RKO (cell line): ENCODE measurements at places on chromosomes 3 and 15.

DNA sequence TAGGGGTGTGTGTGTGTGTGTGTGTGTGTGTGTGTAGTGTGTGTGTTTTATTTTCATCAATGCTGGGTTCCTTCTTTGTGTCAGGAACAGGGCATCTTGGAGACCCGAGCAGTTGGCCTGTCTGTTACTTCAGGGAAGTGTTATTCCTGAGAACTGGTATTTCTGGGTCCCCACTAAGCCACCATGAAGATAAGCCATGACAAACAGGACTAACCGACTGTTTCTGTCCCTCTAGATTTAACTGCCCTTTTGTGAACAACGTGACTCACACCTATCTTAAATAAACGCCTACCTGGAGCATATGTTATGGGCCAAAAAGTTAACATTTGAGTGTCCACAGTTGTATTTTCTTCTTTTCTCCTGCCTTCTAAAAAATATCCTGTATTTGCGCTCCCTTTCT is 19.5 kb downstream of the SIDT1 start:
- no peak for DNase-seq

DNA sequence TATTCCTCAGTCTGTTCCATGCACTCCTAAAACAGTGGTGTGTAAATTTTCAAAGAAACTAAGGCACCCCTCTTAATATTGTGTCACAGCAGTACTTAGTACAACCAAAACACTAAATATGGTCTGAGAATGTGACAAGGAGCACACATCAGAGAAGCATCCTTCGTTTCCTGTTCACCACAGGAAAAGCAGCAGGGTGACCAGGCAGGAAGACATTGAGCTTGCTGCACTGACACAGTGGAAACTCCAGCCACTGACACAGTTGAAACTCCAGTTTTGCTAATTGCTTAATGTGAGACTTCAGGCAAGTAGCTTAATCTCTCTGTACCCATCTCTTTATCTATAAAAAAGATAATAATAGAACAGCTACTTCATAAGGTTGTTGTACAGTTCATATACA is 353.0 kb upstream of the RORA start:
- no peak for DNase-seq

DNA sequence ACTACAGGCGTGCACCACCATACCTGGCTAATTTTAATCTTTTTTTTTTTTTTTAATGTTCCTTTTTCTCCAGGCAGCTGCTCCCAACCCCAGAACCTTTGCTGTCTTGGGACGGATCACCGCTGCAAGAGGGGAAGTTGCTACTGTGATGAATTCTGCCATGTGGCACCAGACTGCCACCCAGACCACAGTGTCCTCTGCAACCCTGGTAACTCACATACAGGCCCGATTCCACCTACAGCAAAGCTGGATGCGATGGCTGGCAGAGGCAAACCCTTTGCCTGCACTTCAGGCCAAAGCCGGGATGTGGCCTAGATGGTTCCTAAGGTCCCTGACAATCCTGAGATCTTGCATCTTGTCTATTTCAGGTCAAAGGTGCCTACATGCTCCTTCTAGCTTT is 12.7 kb upstream of the MUC20 start:
- DNase-seq, result no peak

- no peak for DNase-seq
Measured at GRCh38 chr15:92677999-92678398, 22.4 kb upstream of the FAM174B start.

DNA sequence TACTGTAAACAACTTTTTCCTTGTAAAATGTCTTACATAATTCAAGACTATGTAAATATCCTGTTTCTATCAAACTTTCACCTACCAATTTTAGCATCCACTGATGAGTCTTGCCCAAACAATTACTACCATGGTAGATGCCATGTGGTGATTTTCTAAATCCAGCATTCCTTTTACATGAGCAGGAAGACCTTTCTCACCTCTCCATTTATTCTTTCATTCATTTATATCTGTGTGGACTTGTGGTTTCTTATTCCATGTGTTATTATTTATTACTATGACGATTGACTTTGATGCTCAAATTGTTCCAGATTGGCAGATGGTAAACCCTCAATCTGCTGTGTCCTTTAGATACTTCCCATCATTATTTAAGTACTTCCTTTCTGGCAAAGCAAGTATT is 62.4 kb downstream of the IFT57 start:
- no peak for DNase-seq

DNA sequence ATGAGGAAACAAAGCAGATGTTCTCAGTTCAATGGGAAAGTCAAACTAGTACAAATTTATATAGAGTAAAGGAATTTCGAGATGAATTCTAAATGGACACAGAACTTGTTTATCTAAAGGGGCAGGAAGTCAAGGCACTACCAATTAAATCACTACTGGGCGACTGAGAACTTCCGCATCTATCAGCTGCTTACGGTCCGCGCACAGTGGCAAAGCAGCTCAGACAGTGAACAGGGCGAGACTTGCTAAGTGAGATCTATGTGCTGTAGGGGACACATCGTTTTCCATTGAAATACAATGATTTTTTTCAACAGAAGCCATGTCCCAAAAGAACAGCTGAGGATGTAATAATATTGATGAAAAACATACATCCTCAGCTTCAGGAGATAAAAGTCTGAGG is 105.0 kb downstream of the CHRNA7 start:
- DNase-seq, result no peak

DNA sequence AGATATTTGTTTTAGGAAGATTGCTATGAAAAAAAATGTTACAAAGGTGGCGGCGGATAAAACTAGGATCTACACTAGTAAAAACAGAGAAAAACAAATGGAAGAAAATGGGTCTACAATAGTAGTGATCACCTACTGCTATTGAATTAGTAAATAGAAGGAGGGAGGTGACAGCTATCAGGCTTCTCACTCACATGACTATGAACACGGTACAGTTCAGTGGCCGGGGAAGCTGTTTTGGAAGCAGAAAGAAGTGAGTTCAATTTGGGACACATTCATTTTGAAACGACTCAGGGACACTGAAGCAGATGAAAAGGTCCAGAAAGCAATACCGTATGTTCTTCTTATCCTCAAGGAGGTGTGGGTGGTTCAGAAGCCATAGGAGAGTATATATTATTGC is 138.3 kb downstream of the GSK3B start:
- no peak for DNase-seq

DNA sequence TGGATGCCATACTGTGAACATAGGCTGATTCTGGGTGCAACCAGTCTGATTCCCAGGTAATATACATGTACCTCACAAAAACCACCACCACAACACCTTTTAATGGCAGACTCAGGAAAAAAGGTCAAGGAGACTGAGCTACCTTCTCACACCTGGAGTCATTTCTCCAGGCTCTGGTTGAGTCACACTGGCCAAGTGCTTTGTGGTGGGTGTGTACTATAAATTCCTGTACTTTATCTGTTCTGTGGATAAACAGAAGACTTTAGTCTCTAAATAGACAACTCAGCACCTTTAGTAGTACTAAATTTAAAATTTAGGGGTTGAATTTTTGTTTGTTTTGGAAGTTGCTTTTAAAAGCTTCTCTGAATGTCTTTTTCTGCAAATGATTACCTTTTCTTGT is 46.7 kb downstream of the TOP2B start:
- no peak for DNase-seq

DNA sequence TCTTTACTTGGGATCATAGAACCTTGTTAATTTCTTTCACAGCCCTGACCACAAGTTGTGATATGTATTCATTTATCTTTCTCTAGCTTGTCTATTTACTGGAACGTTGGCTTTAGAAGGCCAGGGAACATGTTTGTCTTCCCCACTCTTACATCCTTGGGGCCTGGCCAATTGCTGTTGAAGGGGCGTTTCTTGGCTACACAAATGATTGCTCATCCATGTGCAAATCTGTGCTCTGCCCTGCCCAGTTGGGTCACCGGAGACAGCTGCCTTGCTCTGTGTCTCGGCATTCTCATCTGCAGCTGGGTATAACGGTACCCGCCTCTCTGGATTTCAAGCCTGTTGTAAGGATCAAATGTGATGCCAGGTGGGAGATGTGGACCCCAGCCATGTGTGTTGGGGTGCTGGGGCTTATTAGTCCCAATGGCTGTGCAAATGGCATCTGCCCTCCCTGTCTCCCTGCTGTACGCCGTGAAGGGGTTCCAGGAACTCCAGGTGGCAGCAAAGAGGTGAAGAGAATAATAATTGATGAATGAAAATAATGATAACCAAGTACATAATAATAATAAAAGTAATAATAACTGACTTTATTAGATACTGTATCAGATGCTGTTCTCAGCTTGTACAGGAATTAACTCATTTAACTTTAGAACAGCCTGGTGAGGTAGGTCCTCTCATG is 24.0 kb upstream of the TLE3 start:
- no peak for DNase-seq

DNA sequence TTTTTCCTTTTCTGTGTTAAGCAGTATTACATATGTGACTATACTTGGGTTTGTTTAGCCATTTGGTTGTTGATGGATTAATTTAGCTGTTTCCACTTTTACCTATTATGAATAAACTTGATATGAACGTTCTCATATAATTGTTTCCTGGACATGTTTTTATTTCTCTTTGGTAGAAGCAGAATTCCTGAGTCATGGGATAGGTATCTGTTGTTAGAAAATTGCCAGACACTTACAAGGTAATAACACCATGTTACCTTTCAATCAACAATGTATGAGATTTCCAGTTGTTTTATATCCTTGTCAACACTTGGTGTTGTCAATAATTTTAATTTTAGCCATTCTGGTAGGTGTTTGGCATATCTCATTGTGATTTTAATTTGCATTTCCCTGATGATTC is 475.4 kb downstream of the IGSF11 start:
- DNase-seq, result no peak

- no peak for DNase-seq
Measured at GRCh38 chr3:33141006-33141405, 27.2 kb downstream of the CRTAP start.
